ACHN (cell line): ENCODE measurements at places on chromosomes 12 and 14.

GRCh38 chr12:100716945-100717732 is 77.4 kb upstream of the ANO4 start:
- peak; percentile 46 for DNase-seq

GRCh38 chr12:96571101-96571862 is 81.9 kb downstream of the CFAP54 start:
- no peak for DNase-seq

DNA sequence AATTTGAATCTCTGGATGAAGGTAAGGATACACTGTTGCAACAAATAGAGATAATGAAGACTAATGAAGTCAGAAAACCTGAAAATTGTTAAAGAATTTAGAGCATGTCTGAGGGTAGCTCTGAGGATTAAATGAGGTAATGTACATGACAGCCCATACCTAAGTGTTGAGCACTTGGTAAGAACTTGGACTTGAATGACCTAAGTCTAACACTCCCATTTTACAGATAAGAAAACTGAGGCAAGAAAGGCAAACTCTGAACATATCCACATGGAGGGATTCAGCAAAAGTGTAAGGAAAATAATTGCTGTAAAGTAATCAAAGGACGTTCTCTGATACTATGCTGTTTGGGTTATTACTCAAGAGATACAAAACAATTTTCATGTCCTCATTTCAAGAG is 29.0 kb downstream of the PTPRB start:
- no peak for DNase-seq

DNA sequence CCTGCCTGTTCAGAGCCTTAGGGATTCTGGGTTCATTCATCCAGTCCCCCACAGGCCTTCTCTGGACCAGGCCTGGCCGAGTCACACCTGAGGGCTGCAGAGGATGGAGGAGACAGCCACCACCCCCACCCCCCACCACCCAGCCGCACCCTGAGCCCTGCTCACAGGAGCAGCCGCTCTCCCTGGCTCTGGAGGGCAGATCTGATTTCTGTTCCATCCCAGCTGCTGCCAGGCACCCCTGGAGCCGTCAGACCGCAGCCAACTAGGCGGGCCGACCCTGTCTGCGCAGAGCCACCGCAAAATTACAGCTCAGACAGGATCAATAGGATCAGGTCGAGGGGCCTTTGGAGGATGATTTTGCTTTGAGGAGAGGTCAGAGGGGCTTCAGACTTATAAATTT is 154.6 kb upstream of the MYL2 start:
- DNase-seq, result no peak

GRCh38 chr12:101927999-101928398 is 50.6 kb downstream of the DRAM1 start:
- no peak for DNase-seq

GRCh38 chr12:47364261-47364660 is 284.5 kb upstream of the AMIGO2 start:
- DNase-seq, result no peak

GRCh38 chr14:61839507-61839906 is 77.3 kb downstream of the SNAPC1 start:
- no peak for DNase-seq

DNA sequence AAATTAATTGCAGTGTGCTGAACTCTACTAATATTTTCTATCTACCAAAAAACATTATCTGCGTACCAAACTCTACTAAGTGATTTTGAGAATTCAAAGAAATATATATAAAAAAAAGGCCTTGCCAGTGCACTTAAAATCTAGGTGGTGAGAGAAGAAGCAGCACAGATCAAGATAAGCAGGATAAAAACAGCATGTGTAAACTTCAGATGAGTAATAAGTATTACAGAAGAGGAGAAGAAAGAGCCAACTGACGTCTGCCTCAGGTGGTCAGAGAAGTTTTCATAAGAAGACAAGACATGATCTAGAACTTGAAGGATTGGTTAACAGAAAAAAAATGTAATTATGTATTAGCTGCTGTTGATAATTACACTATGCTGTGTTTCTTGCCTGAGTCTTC is 166.4 kb downstream of the DUSP6 start:
- no peak for DNase-seq

DNA sequence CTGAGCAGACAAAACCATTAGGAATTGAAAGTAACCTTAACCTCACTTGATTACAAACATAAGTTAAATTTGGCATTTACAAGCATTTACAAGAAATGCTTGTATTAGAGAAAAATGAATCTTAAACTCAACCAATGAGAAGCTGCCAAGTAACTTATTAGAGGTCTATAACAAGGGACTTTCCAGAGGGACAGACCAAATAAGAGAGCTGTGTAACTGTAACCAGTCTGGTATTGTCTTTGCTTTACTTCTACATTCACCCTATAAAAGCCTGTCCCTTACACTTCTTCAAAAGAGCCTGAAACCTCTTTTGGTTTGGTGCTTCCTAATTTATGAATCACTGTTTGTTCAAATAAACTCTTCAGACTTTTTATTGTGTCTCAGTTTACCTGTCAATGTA is 450.0 kb upstream of the FAR2 start:
- DNase-seq, result no peak

- no peak for DNase-seq
These were observed 71.4 kb upstream of the PARP11 start for GRCh38 chr12:3944620-3945019.

DNA sequence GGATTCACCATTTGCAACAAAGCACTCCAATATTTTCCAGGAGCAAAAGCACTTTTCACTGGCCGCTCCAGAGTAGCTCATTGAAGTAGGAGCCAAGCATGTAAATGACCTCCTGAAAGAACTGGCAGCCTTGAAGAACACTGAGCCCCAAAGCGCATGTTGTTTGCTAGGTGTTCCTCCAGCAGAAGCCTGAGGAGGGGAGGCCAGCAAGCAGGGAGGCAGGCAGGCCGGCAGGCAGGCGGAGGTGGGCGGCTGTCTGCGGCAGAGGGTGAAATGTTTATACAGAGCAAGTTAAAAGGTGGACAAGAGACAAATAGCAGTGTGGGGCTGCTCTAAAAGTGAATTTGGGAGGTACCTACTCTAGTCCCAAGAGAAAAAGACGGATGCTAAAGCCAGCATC is 439.4 kb downstream of the CCDC91 start:
- no peak for DNase-seq

GRCh38 chr14:24093207-24093900 is 757 bp upstream of the PCK2 start:
- no peak for DNase-seq

GRCh38 chr14:92684801-92685560 is 63.4 kb downstream of the LGMN start:
- DNase-seq, result no peak

DNA sequence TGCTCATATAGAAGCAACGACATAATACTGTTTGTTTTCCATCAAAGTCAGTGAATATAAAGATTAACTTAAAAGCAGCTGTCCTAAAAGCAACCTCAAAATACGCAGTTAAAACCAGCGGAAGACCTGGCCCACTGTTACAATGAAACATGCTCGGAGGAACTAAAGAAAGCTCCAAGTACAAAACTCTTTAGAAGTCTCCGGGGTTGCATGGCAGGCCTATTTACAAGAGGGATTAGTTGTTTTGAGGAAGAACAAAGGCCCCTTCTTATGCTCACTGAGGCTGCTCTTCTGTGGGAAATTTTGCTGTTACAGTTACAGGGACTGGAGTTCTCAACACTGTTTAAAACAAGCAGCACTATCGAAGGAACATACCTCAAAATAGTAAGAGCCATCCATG is 75.9 kb upstream of the C12orf71 start:
- DNase-seq, result no peak

DNA sequence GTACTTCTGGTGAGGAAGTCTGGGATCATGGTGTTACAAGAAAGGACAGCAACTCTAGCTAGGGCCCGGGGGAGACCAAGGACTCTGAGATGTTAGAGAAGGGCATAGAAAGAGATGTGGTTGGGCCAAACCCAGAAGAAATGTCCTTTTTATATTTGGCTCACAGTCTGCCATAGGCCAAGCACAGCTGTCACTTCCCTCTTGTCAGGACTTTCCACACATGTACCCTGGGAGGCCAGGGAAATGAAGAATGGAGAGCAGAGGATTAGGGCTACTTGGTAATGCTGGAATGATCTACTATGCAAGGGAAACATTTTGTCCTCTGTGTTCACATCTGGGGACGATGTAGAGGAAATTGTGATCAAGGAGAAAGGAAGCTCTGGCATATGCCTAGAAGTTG is 9.2 kb downstream of the MYO1A start:
- DNase-seq, result no peak

- peak; percentile 81 for DNase-seq
These were observed at the start of gene EEF1AKMT3 for GRCh38 chr12:57772429-57773322. Gene EEF1AKMT3 (plus strand): TSS chr12:57772614. CDS start chr12:57772725, 111 bp downstream.

DNA sequence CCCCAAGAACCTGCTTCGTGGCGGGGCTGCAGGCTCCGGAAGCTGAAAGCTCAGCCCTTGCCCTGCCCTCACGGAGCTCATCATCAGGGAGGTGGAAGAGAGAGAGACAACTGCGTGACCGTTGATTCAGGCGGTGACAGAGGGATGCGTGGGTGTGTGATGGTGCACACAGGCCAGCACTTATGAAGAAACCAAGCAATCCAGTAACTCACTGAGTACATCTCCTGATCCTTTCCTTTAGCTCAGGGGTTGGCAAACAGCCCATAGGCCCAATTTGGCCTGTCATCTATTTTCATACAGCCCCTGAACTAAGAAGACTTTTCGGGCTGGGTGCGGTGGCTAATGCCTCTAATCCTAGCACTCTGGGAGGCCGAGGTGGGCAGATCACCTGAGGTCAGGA is 49.9 kb downstream of the TESC start:
- no peak for DNase-seq

DNA sequence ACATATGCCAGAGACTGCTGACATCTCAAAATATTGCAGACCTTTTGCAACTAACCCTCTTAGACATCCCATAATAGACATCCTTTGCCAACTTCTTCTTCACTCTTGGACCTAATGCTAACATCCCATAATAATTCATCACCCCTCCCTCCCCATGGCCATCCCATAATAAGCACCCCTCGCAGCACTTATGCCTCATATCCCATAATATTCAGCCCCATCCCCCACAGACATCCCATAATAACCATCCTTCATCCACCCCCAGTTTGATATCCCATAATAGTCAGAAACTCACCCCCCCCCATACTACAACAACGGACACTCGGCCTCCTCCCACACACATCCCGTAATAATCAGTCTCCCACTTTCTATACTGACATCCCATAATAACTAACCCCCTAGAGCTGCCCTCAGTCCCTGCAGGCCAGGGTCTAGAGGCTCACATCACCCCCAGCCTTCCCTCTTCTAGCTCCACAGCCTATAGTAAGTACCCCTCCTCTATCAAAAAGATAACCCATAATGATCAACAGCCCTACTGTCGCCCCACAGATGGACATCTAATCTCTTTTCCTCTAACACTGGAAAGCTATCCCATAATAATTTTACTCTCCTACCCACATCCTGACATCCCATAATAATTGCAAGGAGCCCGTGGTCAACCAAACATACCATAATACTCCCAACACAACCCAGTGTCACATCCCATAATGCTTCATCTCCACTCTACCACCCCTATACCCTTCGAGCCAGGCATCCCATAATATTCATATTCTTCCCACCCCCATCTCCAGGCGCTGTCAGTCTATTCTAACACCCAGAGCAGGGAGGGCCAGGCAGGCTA is 792 bp upstream of the CHD4 start:
- DNase-seq, result peak; percentile 63

DNA sequence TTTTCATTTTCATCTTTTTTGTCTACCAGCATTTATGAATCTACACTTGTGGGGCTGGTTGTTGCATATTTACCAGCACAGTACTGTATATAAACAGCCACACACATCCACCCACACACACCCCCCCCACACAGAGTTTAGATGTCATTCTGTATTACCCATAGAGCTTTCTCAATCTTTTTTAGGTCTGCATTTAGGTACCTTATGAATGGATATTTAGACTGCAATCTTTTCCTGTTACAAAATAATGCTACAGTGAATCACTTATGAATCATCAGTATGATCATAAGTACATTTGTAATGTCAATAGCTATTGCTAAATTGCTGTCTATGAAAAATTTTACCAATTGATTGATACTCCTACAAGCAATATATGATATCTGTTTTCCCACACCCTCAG is 67.3 kb upstream of the STK38L start:
- DNase-seq, result peak; percentile 19

DNA sequence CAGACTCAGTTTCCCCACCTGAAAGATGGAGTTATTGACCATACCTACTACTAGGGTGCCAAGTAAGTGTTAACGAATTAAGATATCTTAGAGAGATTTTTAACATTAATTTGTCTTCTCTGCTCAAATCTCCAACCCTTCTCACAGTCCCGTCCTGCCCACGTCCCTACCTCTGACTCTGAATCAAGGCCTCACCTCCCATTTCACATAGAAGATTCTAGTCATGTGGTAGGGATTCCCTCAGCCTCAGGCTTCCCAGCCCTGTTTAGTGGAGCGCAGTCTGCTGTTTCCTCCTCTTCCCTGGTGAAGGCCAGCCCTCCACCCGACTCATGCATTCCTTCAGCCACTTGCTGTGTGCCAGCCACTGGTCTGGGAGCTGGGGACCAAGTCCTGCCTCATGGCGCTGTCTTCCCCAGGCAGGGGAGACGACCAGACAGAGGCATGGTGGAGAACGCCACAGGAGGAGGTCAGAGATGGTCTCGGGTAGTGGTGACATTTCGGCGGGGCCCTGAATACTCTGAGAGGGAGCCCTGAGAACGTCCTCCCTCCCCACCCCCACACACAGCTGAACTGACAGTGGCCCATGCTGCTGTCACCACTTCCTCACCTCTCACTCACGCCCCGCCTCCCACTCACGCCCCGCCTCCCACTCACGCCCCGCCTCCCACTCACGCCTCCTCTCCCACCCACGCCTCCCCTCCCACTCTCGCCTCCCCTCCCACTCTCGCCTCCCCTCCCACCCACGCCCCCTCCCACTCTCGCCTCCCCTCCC is 38.8 kb downstream of the TMEM63C start:
- no peak for DNase-seq

DNA sequence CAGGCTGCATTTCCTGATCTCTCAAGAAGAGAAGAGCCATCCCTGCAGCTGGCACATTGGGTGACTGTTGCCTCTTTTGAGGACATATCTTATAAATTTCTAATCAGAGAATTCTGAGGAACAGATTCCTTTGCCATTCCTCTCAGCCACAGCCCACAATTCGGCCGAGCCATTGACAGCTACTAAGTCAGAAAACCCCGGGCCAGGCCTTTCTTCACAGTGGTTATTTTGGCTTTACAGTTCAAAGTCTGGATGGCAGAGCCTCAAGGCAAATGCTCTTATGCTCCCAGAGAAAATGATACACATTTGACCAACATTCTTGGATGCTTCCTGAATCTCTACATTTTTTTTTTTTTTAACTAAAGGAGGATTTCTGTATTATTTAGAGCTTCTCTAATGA is 138.4 kb upstream of the FRMD6 start:
- DNase-seq, result no peak

- DNase-seq, result no peak
These were observed 89.2 kb downstream of the FOXN3 start for GRCh38 chr14:89327771-89328212.

DNA sequence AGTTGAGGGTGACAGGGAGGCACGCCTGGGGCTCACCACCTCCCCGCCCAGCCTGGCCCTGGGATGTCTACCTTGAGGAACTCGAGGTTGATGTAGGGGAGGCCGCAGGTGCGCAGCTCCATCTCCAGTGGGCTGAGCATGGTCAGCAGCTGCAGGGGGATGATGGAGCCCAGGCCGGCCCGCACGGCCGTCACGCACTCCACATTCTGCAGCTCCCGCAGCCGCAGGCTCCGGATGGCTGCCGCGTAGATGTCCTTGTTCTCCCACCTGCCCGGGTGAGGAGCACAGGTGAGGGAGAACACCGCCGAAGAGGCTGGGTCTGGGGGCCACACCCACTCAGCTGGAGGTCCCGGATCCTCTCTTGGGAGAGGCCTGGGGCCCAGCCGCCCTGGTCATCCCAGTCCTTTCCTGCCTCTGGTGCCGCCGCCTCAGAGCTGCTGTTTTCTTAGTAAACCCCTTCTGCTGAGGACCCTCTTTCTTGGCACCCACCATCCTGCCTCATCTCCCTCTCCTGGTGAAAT is 38.2 kb downstream of the TRAFD1 start:
- DNase-seq, result no peak
